ENCODE measurements at places on chromosomes 2 and 18.

- no peak for DNase-seq
These were observed 22.7 kb downstream of the KATNAL2 start for GRCh38 chr18:46939998-46940571.

DNA sequence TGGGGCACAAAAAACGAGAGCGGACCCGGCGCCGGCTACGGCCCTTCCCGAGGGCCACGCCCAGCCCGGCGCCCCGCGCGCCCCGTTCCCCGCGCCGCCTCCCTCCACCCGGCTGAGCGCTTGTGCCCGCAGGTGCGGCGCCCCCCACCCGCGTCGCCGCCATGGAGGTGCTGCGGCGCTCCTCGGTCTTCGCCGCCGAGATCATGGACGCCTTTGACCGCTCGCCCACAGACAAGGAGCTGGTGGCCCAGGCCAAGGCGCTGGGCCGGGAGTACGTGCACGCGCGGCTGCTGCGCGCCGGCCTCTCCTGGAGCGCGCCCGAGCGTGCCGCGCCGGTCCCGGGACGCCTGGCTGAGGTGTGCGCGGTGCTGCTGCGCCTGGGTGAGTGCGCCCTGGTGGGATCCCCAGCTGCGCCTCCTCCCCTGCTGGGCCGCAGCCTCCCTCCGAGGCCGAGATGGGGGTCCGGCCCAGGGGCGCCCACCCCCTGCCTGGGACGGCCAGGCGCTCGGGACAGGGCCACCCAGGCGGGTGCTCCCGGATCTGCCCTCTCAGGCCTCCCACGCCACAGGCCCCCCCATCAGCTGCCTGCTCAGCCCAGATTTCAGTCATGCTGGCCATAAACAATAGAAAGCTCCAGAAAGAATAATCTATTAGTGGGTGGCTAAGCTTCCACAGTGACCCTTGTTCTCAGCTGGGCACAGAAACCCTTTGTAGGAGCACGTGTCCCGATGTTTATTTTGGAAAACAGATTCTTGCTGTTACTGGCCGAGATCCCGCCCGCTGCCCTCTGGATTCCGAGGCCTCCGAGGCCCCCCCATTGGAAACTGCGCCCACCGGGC, 997 bp downstream of the BOK start:
- no peak for DNase-seq

DNA sequence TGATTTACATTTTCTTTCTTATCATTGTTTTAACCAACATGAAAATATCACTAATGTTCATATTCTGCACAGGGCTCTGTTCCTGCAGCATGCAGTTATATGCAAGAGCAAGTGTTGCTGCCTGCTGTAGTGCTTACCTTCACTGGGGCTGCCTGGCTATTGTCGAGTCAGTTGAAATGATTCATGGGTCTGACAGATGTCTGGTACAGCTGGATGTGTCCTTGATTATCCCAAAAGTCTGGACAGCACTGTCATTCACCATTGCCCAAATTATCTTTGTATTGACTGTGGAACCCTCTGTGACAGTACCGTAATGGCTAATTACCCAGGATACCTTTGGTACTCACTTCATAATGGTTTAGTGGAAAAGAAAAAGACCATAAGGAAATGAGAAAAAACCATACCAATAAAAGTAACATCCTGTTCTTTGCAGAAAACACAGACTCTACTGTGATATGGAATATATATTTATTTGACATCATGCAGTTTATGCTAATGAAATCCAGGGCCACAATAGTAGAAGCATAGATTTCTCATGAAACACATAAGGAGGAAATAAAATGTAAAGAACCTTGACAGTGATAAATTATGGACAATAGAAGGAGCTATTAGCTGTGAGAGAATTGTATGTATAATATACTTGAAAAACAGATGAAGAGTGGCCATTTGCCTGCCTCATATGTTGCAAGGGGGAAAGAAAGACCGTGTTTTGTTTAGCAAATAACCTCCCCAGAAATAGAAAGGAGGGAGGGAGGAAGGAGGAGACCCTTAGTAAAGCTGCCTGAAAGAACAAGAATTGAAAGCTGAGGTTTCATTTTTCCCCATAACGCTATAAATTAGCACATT, 249.8 kb upstream of the ATP5MC3 start:
- DNase-seq = no peak

- DNase-seq = no peak
These were observed 27.8 kb upstream of the RHOB start for GRCh38 chr2:20419007-20419576.

- no peak for DNase-seq
These were observed 479.7 kb downstream of the PARD3B start for GRCh38 chr2:205024822-205025518.

DNA sequence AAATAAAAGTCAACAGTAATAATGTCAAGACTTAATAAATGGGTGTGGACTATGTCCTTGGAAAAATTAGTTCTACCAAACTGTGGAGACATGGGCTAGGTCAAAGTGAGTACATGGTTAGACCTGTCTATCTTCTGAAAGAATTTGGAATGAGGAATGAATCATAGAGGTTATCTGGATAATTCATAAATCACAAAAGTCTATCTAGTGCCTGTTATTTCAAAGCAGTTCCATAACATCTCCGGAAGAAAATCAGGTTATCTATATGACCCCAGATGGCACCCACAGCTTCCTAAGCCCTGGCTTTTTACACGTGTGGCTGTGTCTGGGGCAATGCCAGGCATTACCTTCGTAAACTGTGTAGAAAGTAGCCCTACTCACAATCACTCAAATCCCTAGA, 272.0 kb downstream of the ETAA1 start:
- no peak for DNase-seq

- no peak for DNase-seq
These were observed 47.6 kb upstream of the TSPYL6 start for GRCh38 chr2:54303631-54304030.

DNA sequence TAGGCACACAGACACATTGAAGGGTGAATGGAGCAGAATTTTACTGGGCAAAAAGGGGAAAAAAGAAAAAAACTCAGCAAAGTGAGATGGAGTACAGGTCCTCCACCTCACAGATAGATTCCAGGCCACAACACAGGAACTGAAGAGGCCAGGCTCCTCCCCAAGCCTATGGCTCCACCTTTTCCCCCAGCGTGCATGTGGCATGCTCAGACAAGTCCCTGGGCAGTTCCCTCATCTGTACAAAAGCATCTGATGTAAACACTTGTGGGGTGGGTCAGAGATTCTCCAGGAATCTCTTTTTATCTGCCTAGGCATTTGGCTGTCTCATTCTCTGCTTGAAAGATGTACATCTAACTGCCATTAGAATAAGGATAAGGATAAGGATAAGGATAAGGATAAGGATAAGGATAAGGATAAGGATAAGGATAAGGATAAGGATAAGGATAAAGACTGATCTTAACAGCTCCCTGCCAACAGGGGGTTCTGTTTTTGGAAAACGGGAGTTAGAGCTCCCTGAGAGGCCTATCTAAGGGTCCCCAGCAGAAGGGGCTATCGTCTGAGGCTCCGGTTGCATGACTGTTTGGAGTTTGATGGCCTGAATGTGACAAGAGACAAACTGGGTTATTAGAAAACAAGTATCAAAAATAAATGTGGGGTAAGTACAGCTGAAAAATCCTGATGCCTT, 17.2 kb upstream of the ASXL3 start:
- no peak for DNase-seq

DNA sequence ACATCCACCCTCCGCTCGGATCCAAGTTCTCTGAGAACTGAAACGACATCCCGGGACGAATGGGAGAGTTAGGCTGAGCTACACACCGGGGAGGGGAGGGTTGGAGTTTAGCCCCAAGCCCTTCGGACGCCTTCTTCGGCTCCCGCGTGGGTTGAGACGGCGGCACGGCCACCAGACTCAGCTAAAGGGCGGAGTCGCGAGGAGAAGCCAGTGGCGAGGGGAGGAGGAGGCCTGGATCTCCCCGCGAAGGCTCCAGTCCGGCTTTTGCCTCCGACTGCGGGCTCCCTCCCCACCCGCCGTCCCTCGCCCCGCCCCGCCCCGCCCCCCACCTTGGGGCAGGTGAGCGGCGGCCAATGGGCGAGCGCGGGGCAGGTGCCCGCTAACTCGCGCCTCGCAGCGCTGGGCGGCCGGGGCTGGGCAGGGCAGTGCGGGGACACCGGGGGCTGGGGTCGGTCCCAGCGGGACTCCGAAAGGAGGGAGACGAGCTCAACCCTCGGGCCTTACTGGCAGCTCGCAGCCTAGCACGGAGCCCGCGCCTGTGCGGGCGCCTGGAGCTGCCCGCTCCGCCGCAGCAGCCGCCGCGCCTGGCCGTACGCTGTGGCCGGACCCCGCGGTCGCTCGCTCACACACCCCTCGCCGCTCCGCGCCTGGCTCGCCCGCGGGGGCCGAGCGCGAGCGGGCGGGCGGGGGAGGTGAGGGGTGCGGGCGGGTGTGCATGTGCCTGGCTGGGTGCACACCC, at the start of gene EMX1:
Gene EMX1 (plus strand): TSS at position 382 of the 739 bp plus-strand sequence. CDS start 334 bp downstream, at position 716.
- no peak for DNase-seq

DNA sequence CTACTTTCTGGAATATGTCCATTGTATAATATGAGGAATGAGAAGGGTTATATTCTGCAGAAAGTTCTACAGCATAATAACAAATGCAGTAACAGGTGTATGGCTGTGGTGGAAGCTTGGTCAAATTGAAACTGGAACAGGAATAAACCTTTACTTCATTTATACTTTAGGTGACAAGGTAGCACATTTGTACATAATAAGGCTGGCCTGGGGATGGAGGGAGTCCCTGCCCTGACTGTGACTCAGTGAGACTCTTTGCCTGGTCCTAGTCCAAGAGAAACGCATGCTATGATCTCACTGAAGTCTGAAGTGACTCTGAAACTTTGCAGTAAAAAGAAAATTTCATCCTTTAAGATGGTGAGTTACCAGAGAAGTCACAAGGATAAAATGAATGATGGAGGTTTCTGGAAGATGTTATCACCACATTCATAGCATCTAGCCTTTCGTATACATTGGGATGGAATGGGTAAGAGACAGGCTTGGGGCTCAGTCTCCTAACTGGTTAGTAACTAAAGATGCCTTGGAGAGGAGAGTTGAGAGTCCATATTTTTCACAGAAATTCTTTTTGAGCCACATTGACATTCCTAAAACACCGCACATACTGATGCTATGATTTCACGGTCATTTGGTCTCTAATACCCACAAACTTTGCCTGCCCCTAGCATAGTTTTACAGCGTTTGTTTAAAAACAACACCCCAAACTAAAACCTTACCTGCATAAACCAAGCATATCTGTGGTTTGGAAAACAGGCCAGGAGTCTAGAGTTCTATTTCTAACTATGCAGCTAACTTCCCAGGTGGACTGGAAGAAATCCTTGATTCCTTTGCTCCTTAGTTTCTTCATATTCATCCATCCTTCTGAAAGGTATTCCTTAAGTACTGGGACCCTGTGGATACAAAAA, 42.4 kb upstream of the NABP1 start:
- DNase-seq = no peak

DNA sequence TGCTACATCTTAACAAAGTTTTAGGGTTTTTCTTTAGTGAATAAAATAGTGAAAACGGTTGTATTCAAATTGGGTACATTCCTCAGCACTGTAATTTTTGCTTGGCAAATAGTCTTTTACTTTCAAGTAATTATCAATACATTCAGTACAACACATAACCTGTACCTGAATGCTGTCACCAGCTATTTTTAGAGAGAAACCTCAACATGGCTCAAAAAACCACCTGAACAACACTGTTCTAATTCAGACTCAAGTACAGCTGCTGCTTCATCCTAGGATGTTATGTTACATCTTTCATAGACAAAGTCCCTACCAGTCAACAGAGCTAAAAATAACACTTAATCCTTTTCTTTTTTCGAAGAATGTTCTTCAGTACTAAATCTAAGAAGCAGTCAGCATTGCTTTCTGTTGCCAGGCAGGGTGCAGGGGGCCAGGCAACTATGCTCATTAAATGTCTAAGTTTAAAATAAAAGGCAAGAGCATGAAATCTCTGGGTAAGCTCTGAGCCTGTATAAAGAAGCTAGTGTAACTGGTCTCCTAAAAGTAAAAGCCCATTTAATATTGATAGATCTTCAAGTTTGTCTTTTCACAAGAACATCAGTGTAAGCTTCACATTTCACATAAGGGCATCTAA, 20.5 kb downstream of the PDIA6 start:
- DNase-seq = no peak

- DNase-seq = no peak
These were observed 140.9 kb downstream of the DYM start for GRCh38 chr18:49319590-49319989.

DNA sequence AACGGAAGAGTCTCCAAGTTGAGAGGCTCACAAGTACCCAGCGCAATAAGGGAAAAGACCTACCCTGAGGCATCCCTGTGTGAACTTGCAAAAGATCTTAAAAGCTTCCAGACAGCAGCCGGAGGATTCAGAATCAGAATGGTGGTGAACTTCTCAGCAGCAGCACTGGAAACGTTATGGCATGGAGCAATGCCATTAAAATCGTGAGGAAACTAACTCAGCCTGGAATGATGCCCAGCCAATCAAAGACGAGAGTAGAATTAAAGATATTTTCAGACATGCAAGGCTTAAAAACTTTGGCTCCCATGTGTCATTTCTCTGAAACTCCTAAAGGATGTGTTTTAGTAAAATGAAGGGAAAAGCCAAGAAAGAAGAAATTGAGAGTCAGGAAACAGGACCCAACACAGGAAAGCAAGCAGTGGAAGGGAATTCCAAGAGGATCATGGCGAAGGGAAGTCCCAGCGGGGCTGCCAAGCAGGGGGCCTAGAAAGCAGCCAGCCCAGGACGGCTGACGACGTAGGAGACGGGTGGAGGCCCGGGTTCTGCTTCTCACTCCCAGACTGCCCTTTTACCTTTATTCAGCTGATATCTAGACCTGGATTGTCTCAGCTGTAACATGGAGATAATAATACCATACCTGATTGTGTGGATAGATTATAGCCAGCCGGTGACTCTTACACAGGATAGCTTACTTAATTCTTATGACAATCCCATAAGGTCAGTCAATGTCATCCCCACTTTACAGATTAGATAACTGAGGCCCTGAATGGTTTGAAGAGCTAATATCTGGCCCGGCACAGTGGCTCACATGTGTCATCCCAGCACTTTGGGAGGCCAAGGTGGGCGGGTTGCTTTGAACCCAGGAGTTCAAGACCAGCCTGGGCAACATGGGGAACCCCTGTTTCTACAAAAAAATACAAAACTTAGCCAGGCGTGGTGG, 92.8 kb downstream of the ASAP2 start:
- no peak for DNase-seq

- no peak for DNase-seq
These were observed 12.6 kb upstream of the GALM start for GRCh38 chr2:38653380-38653714.

- no peak for DNase-seq
These were observed 670 bp upstream of the INPP5D start for GRCh38 chr2:233059547-233059796.

All from GF-D8 (cell line).